ENCODE measurements at places on chromosomes 3 and 15.

- no peak for DNase-seq
These were observed 453.0 kb upstream of the DPH6 start for GRCh38 chr15:35998663-35999602.

DNA sequence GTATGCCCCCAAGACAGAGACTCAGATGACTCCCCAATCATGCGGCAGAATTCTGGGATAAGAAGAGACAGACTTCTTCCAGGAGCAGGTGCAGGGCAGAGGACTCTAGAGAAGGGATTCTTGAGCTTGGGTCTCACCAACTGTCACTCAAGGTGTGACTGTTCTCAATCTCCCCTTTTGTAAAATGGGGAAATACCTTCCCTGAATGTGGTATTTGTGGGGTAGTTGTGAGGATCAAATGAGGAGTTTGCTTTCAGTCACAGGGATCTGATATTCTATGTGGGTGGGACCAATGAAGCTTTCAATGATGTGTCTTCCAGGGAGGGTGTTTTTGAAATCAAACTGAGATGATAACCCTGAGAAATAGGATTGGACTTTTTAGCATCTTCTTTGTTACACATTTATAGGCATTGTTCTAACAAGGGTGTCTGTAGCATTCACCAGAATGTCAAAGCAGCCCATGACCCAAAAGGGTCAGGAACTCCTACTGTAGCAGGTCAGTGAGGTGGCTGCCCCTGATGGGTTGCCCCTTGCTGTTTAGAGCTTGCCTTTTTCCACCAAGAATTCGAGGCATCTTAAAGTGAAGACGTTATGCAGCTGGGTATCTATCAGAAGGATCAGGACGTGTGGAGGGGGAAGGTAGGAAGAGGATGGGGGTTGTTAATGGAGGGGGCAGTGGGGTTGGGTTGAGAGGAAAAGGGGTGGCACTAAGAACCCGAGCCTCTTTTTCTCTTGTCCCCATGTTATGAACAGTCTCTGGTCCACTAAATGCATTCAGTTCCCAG lies 28.8 kb downstream of the UMPS start:
- no peak for DNase-seq

GRCh38 chr3:4406746-4407568 lies 60.1 kb downstream of the SUMF1 start:
- no peak for DNase-seq

DNA sequence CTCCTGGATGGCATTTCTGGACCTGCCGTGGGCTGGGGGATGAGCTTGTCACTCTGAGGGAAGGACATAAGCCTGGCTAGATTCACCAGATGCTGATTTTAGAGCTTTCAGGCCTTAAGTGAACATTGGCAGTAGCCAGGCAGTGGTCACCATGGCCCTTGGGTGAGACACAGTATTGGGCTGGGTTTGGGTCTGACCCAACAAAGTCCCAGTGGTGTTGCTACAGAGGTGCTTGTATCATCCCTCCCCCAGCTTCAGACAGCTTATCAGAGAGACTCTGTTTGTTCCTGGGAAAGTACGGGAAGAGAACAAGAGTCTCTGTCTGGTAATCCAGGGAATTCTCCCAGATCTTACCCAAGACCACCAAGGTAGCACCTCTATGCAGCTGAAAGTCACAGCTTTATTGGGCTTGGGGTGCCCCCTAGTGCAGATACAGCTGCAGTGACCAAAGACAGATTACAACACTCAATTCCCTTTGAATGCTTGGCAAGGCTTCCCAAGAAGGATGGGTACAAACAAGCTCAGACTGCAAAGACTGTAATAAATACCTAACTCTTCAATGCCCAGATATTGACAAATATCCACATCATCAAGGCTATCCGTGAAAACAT lies 9.8 kb upstream of the RUVBL1 start:
- DNase-seq, result no peak

DNA sequence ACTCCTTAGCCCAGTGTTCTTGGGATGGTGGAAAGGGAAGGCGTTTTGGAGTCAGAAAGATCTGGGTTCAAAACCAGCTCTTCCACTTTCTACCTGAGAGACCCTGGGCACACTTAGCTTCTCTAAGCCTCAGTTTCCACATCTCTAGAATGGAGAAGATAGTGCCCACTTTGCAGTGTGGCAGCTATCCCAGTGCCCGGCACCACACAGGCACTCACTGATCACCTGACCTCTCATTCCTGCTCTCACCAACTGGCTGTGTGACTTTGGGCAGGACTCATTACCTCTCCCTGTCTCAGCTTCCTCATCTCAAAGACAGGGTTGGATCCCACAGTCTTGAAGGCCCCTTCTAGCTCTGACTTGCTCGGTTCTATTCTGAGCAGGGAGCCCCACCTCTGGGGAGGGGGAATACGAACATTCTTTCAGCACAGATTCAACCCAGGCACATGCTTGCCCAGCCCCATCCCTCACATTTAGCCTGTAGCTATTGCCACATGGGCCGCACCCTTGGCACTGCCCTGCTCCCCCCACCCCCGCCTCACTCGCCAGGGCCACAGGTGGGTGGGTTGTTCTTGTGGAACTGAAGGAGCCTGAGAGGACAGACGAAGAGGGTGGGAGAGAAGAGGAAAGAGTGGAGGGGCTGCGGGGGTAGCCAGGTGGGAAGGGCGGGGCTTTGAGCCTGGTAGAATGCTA lies 39.2 kb downstream of the EPHB3 start:
- no peak for DNase-seq

DNA sequence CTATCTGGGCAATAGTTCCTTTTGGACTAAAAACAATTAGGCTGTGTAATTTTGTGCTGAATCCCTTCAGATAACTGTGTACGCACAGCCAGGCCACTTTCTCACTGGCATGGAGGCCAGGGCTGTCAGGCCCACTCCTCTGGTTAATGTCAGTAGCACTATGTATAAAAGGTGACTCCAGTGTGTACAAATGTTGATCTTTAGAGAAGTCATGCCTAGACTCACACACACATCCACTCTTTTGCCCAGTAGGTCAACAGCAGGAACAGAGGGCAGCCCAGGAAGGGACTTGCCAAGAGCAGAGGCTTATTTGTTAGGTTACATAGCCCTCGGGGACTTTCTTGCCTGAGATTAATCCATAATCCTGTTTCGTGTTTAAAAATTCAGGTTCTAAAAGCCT lies 416.6 kb upstream of the WNT5A start:
- no peak for DNase-seq

DNA sequence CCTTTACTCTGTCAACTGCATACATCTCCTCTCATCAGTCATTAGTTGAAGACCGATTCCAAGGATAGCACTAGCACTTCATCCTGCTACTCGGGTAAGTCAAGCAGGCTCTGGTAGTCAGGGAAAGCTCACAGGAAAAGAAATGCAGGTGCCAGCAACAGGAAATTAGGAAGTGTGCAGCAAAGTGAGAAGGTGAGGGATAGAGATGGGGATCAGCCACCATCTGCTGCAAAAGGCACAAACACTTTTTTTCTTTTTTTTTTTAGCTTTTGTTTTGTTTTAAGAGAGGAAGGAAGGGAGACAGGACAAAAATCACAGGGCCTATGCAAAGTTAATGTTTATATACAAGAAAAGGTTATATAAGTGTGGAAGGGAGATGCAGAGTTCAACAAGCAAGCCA lies 9.0 kb upstream of the BTLA start:
- no peak for DNase-seq

- no peak for DNase-seq
These were observed 65.2 kb upstream of the UBE2E1 start for GRCh38 chr3:23740517-23740965.

DNA sequence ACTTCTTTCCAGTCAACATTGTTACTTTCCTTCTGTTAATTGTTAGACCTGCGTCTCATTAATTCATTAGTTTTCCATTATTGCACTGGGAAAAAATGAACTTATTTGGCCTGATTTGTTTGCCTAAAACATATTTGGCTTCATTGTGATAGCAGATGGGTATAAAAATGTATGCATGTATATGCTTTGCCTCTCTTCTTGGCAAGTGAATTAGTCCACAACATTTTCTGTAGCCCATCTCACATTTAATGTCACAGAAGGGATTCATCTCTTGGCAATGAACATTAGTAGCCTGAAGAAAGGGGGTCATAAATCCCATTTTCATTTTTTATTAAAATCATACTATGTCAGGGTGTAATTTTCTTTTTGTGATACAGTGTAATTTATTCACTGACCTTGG lies 125.2 kb downstream of the TUSC7 start:
- DNase-seq, result no peak

DNA sequence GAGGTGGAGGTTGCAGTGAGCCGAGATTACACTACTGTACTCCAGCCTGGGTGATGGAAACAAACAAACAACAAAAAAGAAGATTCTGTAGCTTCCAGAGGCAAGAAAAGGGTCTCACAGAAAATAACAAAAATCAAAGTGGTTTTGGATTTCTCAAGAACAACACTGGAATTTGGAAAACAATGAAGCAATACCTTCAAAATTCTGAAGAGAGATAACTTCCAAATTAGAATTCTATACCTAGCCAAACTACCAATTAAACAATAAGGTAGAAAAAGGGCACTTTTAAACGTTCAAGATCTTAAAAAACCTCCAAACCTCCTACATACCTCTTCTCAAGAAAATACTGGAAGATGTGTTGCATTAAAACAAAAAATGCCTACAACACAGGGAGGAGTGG lies 4.9 kb upstream of the CDCP1 start:
- DNase-seq, result no peak

Measured in head of caudate nucleus (tissue), 42 donors.